MM.1S (cell line): ENCODE measurements at places on chromosomes 2 and 18.
A peak's percentile ranks its signal among the peaks of the same experiment; 100 is the strongest.

DNA sequence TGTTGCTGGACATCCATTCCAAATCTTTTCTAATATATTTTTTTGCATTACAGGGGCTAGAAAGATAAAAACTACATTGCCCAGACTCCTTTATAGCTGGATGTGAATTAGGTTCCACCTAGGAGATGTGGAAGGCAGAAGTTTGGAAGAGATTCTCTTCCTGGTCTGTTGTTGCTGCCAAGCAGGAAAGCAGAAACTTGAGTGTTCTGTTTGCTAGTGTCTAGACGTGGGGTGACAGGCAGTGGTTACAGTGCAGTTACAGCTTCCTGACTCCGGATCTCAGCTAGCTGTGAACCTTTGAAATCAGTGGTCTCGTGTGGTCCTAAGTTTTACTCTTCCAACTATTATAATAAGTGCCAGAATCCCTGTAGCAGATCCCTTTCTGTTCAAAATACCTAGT lies 46.2 kb downstream of the COL4A4 start:
- DNase-seq, result no peak

GRCh38 chr2:108614043-108614545 lies 79.8 kb downstream of the LIMS1 start:
- DNase-seq, result no peak

DNA sequence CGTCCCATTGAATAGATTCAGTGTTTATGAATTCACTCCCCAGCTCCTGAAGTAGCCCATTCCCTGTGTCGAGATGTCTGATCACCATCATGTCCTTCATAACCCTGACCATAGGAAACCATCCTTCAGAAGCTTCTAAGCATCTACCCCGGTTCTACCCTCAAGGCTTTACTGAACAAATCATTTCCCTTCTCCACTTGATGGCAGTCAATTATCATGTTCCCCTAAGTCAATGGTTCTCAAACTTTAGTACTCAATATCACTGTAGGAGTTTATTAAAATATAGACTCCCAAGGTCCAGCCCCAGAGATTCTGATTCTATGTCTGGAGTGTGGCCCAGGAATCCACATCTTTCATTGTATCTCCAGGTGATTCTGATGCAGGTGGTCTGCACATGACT lies 228.4 kb upstream of the SP5 start:
- no peak for DNase-seq

DNA sequence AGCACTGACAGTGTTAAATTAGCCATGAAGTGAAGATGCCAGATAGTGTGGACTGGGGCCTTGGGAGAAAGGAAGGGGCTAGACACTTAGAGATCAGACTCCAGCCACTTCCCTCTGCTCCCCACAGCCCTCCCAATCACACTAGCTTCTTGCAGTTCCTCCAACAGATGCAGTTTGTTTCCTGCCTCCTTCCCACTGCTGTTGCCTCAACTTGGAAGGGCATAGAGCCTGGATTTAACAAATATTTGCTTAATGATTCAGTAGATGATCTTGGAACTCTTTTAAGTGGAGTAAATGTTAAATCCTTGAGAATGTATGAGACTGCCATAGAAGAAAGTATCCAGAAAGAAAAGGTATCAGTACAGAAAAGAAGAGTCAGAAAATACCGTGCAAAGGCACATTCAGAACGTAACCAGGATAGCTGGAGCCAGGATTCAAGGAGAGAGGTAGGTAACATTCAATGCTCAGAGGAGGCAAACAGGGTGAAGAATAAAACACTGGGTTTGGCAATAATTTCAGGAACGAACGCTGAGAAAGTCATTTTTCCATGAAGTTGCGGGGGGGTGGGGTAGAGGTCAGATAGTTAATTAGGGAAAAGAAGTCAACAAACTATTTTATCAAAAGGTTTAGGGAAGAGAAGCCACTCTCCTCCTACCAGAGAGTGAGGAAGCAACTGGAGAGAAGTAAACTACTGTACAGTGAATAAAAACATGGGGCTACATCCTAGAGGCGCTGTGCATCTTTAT lies 1.3 kb upstream of the BZW1 start:
- no peak for DNase-seq

- DNase-seq, result no peak
Observed at GRCh38 chr18:59426855-59427254, 67.8 kb upstream of the LMAN1 start.

GRCh38 chr2:164151522-164151921 lies 415.7 kb upstream of the FIGN start:
- DNase-seq, result no peak

GRCh38 chr18:60339018-60339417 lies 33.6 kb downstream of the MC4R start:
- DNase-seq, result no peak

DNA sequence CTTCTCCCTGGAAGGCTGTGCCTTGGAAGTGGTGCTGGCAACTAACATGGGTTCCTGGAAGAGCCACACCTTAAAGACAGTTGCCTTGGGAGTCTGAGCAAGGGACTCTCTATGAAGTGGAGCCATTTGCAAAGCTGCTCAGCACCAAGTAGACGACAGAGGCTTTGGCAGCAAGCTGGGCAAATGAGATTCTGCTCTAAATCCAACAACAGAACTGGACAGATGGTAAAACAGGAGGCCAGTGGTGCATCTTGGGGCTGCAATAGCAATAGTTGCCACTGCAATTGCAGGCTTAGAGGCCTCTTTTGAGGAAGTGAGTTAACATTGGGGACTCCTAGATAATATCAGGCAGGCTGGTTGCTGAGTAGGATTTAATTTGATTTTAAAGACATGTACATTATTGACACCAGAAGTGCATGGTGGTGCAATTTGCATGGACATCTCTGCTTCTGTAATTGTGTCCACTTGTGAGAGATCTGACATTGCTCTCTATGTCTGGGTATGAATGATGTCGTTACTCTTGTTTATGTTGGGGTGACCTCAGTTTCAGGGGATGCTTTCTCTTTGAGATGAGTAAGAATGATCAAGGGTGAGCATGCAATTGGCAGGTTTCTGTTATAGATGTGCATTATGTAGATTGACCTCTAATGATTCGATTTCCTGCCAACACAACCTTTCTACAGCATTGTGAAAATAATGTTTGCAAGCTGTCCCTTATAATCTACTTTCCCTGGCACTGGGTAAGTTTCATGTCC lies 568.3 kb upstream of the MEX3C start:
- no peak for DNase-seq

DNA sequence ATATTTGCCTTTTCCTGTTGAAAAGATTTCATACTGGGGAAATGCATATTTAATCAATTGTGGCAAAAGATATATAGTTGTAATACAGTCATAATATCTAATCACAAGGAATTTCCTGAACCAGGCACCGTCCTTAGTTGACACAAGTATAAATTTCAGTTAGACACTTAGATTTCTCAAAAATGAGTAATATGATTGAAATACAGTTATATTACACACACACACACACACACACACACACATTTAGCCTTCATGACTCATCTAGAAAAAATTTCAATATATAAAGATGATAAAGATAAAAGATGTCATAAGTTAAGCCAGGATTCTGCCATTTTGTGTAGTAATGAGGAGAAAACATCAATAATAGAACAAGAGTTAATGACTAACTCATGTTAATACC lies 258.4 kb upstream of the ZNF804A start:
- DNase-seq, result no peak

DNA sequence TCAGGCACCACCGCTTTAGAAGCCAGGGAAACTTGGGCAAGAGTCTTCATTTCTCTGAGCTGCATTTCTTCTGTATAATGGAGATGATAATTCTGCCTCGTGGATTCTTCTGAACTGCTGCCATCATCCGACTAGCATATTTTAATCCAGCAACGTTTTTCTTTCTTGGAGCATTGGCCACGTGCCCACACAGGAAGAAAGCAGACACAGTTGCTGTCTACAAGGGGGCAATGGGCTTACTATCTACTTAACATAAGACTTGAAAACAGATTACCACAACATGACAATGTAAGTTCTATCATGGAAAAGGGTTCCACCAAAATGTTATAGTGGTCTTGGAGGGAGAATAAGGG lies 176.5 kb downstream of the FAM210A start:
- no peak for DNase-seq

GRCh38 chr18:13621446-13621849 lies 104.9 kb downstream of the FAM210A start:
- DNase-seq, result no peak

DNA sequence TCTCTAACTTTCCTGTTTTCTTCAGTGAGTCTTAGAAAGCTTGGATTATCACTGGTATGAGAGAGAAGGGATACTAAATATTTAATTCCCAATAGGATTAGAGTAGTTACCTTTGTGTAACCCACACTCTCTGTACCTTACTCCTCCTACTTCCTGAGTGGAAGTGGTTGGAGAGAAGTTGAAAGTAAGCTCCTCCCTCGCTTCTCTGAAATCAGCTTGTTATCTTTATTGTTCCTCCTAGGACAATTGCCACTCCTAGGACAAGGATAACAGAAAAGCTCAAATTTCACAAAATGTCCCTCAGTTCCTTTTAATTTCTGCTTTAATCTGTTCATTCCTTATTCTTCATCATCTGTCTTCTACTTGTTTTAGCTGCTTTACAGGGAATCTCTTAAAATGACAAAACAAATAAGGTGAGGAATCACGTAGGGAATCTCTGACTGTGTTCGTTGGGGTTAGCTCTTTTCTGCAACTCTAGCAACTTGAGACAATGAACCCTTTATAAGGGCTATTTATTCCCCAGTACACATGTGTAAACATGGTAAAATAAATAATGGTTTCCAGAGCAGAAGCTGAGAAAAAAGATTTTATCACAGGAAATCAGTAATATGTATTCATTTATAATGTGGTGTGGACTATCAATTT lies 8.6 kb downstream of the ITPRID2 start:
- DNase-seq, result no peak

DNA sequence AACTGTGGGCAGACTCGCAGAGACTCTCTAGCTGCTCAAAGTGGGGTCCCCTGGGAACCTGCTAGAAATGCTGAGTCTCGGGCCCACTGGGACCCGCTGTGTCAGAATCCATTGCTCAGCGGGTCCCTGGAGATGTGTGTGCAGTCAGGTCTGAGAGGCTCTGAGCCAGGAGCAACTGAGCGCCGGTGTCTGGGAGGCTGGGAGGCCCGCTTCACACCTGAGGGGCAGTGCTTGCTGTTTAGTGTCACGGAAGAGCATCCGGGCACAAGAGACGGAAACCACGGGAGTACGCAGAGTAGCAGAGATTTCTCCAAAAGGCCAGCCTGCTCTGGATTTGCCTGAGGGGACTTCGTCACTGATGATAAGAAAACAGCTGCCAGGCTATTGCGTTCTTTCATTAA lies 70.1 kb downstream of the EDAR start:
- DNase-seq, result no peak

DNA sequence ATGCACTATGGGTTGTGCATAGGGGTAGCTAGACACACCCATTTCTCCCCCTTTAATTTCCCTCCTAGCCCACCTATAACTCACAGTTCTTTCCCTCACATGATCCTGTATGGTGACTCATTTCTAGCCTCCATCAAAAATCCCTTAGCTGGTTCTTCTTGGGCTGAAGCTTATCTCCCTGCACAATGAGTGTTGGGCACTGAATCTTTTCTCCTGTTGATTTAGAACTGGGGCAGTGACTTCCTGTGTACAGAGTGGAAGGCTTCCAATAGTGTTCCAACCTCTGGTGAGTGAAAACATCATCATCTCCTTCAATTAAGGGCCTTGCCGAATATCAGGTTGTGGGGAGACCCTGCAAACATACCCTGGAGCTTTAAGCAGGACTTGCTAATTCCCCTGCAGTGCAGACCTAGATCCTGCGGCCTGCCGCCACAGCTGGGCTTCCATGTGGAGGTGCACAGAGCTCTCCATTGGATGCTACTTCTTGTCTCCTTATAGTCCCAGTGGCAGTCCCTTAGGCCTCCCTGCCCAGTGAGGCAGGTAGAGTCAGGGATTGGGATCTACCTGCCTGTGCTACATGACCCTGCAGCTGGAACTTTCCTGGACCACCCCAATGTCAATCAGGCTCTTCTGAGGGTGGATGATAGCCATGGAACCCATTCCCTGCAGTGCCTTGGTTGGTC lies 121.8 kb downstream of the PLB1 start:
- no peak for DNase-seq

DNA sequence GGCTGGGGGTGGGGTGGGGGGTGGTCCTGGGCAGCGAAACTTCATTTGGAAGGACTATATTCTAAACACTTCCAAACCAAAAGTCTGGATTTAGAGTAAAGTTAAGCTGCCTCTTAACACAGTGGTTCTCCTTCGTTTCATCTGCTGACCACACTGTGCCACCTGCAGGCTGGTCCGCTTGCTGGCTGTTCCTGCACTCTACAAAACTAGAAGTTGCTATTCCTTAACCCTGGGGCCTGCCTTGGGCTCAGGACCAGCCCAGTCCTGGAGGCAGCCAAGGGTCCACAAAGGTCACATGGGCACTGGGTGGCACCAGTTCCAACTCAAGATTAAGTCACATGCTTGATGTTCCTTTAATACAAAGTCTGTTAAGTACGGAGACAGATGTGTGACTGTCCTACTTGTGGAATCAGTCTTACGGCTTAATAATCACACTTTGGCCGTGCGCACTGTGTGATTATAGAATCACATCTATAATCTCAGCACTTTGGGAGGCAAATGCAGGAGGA lies 195.4 kb downstream of the FAM210A start:
- DNase-seq, result peak; percentile 37

DNA sequence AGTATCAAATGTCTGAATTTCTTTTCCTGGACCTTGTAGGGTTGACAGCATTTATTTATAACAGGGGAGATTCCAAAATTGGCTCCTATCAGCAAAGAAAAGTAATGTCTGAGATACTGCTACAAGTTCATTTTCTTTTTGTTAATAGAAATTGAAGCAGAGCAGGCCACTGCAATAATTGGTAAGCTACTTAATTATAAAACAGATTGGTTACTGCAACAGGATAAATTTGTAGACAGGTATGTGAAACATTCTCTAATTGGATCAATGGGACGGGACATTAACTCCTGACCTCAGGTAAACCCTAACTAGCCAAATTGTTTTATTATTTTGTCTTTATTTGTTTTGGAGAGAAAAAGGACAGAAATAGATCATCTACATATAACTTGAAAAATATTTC lies 20.5 kb downstream of the NIFK start:
- no peak for DNase-seq

DNA sequence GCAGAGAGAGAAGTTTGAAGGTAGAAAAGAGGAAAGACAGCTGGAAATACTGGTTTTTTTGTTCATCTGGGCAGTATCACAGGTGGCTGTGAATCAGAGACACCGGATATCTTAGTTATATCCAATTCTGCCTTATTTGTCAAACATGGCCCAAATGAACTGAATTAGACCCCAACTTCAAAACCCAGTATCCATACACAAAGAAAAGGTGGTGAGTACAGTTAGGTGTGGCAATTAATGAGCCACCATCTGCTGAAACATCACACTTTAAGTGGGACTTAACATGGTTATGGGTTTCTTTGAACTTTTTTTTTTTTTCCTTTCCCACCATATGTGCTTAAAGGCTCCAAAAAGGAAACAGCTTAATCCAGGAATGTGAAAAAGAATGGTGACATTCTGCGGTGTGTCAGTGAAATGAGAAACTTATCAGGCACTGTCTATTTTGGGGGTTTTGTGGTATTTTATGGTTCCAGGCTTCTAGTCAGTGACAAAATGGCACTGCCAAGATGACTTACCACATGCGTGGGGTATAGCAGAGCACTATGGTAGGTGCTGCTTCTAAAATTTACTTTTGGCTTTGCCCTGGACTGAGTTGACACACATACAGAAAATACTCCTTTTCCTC lies 5.0 kb upstream of the TMEM178A start:
- no peak for DNase-seq
